AG08395 (cell line): ENCODE measurements at places on chromosomes 3 and 15.

GRCh38 chr15:74784426-74785193 lies 2.7 kb downstream of the CSK start:
- DNase-seq: no peak

- DNase-seq: no peak
These were observed 919.9 kb downstream of the TUSC7 start for GRCh38 chr3:117629505-117629904.

DNA sequence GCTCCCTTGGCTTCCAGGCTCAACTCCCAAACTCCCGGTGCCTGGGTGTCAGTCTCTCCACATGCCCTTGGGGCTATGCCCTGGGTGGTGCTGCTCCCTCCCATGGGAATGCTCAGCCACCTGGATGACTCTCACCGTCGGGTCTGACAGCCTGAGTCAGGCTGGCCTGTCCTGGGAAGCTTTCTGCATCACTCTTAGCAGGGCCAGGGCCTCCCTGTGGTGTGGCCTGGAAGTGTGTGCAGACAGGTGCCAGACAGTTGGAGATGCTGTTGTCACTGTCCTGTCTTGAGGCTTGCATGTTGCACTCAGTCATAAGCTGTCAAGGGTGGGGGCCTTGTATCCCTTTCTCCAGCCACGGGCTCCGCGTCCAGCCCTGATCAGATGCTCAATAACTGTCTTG lies 71.7 kb downstream of the GABRG3 start:
- DNase-seq: no peak

DNA sequence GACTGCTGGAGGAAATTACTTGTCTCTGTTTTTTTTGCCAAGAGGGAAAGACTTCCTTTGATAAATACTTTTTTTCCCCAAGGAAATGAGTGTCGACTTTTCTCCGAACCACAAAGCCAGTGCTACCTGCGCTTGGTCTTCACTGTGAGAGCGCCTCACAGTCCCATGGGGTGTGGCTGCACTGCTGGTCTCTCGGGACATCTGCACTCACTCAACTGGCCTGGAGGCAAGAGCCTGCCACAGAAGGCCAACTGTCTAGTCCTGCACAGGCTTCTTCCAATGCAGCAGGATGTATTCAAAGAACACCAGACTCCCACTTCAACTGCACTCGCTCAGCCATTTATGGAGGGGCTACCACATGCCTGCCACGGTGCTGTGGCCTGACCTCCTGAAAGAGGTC lies 40.6 kb upstream of the CGNL1 start:
- DNase-seq: no peak

- no peak for DNase-seq
These were observed 449.0 kb downstream of the FOXP1 start for GRCh38 chr3:71134521-71134920.

GRCh38 chr15:38689522-38689921 lies 124.9 kb upstream of the RASGRP1 start:
- no peak for DNase-seq

DNA sequence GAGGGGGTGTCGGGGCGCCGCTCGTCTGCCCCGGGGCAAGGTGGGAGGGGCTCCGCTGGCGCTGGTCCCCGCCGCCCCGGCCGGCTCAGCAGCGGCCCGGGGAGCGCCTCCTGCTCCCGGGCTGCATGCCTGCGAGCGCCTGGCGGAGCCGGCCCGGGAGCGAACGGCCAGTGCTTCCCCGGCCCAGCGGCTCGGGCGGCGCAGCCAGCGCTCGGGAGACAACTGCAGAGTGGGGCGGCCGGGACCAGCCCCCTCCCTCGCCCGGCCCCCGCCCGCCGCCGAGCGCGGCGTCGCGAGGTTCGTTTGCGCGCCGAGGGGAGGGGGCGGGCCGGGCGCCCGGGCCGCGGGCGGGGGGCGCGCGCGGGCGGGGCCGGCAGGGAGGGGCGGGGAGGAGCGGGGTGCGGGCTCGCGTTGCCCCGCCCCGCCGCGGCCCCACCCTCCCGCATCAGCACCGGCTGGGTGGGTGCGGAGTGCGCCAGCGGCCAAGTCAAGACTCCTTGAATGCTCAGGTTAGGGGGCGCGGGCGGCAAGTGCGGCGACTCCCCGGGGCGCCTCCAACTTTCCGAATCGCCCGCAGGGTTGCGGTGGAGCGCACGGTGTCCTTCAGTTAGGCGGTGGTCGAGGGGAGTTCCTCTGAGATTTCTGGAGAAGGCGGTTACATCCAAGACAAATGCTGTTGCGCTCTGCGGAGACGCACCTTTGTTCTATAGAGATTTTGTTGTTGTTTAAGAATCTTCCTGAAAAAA lies at the start of gene RGMA:
Gene RGMA (minus strand): TSS at position 231 of the 746 bp plus-strand sequence. CDS start 279 bp downstream, outside the sequence.
- peak; percentile 25 for DNase-seq

GRCh38 chr15:96170979-96171739 lies 159.3 kb upstream of the NR2F2 start:
- DNase-seq: no peak

- no peak for DNase-seq
These were observed 27.8 kb downstream of the ARHGEF3 start for GRCh38 chr3:56773986-56774385.

DNA sequence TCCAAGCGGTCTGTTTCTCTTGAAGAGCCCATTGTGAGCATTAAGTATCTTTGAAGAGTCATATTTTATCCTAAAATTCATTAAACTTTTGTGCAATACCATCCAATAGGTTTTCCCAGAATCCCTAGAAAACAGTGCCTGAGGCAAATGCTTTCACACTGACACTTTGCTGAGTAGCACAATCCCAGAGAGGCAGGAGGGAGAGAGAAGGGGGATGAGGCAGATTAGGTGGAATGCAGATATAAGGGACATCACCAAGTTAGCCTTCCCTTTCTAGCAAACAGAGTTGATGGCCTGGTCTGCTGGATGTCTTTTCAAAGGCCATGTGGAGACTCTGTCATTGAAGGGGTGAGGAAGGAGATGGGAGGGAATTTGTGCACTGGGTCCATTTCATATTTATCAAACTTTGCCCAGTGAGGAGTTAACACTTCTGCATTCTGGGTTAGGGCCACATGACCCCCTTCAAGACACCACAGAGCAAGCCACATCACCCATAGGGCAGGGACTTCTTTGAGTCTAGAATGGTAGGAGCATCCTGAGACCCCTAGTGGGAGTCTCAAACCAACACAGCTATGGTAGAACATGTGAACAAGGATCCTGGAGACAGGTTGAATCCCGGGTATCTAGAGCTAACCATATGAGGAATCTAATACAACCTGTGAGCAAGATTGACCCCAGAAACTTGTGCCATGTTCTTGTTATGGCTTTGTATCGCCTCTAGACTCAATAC lies 32.0 kb upstream of the SEMA6D start:
- DNase-seq: peak; percentile 50

GRCh38 chr3:135109681-135110080 lies 314.6 kb downstream of the EPHB1 start:
- no peak for DNase-seq

DNA sequence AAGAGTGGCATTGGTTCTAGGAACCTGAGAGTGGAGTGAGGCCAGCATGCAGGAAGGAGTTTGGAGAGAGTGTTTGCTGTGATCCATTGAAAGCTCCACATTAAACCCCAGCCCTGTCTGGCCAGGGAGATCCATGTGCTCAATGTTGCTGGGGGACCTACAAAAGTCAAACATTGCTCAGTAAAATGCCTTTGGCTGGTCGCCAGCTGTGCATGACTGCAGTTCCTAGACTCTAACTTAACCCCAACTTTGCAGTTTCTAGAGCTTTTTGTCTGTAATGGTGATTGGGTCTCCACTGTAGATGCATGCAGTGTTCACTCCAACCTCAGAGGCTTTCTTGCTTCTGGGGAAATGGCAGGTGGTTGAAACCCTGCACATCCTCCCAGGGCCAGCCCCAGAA lies 99.7 kb upstream of the ABHD17C start:
- DNase-seq: no peak

DNA sequence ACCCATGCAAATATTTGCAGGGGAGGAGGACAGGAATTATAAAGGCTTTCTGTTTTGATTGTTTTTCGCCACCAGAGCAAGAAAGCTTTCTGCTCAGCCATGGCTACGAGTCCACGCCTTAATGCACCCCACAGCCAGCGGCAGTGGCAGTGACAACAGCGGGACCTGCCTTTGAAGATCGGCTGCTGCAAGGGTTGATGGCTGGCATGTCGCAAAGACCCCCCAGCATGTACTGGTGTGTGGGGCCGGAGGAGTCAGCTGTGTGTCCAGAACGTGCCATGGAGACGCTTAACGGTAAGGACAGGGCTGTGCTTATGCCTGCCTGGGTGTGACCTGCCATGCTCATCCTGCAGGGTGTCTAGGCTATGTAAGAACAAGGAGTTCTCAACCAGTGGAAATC lies 5.3 kb downstream of the LRRK1 start:
- no peak for DNase-seq

DNA sequence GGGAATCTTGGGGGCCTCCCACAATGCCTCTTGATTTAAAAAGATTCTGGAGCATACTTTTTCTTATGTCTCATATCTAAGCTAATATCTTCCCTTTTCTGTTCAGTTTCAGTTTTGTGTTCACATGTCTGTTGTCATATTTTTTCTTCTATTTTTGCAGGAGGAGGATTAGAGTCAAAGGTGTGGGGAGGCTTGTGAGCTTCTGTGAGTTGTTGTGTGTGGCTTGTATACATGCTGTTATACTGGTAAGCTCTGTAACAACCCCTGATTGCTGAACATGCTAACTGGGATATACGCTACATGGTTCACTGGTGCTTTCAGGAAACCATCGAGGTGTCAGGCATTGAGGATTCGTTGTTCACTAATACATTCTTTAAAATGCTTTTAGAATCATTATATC lies 83.5 kb downstream of the SLC25A26 start:
- DNase-seq: no peak

- DNase-seq: no peak
These were observed 42.0 kb downstream of the MYO1E start for GRCh38 chr15:59330649-59331048.

DNA sequence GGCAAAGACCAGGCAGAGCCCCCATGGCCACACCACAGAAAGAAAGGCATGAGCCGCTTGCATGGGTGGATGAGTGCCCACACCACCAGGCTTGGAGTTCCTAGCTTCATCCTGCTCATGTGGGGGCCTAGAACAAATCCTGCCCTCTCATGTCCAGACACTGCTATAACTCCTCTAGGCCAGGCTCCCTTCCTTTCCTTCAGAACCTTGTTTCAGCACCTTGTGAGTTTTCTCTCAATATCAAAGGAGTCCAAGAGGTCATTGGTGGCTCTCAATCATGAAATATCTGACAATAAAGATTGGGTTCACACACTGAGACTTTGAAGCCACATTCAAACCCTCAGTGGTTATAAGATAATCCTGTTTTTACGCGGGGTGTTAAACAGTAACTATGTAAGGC lies 12.7 kb downstream of the SLC6A20 start:
- DNase-seq: no peak

- no peak for DNase-seq
These were observed 201.2 kb downstream of the FAM43A start for GRCh38 chr3:194886836-194887235.

DNA sequence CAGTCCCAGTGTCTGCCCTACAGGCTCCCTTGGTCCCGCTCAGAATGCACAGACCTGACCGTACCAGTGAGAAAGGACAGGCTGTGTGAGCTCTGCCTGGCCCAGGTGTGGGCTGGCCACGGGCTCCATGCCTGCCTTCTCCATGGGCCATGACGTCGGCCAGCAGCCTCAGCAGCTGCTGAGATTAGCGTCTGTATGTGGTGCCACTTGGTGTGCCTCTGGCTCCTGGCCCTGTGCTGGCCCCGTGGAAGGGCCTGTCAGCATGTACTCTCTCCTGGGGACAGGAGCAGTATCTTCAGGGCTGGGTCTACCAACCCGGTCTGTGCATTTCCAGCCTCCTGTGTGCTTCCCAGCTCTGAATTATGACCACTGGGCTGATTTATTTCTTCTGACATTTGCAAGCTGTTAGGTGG lies 25.7 kb downstream of the KLF13 start:
- no peak for DNase-seq

GRCh38 chr15:31486506-31486905 lies 159.9 kb downstream of the KLF13 start:
- DNase-seq: no peak

- no peak for DNase-seq
These were observed 121.5 kb upstream of the GALNT15 start for GRCh38 chr3:16052964-16053363.

- DNase-seq: no peak
These were observed 10.9 kb upstream of the LZTFL1 start for GRCh38 chr3:45852828-45853227.

DNA sequence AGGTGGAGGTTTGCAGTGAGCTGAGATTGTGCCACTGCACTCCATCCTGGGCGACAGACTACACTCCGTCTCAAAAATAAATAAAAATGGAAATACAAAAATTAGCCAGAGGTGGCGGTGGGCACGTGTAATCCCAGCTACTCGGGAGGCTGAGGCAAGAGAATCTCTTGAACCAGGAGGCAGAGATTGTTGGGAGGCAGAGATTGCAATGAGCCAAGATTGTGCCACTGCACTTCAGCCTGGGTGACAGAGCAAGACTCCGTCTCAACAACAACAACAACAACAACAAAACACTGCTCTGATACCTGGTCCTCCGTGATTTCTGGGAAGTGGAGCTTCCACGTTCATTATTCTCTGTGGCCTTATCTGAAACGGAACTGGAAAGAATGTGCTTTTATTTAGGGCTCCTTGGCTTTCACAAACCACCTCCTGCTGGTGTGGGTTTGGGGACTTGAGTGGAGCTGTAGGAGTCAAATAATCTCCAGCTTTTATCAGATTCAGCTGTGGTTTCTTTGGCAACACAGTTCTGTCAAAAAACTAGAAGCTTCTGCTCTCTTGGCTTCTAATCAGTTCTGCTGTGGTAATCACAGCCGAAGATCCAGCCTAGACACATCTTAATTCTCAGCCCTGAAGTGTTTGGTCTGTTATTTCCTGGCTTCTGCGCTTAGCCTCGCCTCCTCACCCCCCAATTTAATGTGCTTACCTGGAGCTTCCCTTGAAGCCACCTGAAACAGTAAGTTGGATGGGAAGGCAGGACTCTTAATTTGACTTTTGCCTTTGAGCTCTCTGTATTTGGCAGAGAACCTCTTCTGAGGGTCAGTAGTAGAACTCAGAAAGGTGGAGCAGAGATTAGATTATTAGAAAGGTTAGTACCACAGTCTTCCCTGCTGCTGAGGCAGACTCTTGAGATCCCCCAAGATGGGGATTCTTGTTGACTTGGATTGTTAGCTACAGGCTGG lies 21.4 kb downstream of the IRAK2 start:
- no peak for DNase-seq

DNA sequence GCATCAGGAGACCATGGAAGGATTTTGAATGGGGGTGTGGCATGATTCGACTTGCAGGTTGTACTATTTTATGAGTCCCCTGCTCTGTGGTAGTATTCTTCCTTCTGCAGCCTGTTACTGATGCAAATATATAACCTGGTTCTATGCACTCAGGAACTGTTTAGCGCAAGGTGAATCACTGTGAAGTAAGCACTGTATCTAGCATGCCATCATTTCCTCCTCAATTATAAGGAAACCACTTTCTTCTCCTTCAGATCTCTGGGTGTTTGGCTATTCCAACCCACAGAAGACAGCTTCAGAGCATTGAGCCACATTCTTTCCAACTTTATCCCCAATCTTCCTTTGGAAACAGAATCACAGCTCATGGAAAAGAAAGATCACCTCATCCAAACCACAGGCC lies 176.7 kb downstream of the DIPK2A start:
- DNase-seq: no peak

- no peak for DNase-seq
These were observed 59.6 kb downstream of the BDH1 start for GRCh38 chr3:197495999-197496745.
